Cardiac muscle cell (in vitro differentiated cells and primary cell): ENCODE measurements at places on chromosomes 3 and 15.

DNA sequence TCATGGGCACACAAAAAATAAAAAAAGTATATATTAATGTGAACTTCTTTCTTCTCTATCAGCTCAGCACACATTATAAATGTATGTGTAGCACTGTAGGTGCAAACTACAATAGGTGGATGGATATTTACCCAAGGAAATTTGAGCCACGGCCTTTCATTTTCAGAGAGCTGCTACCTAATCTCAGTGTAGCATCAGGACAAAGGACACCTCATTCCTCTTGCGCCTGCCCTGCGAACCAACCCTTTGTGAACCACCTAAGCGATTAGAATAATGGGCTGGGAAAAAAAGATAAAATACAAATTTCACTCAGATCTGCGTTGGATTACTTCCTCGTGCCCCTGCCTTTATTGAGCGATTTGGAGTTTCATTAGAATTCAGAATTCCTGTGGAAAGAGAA, 263.2 kb downstream of the NR2F2 start:
- no peaks in the 10 kb centered on the region for H3K27me3 ChIP-seq
- H3K4me1 ChIP-seq, result no peaks in the 10 kb centered on the region
- no peak overlapping the region for H3K27ac ChIP-seq
- no peaks in the 10 kb centered on the region for H3K36me3 ChIP-seq
- DNase-seq, result no peak
- H3K4me3 ChIP-seq, result no peak overlapping the region

DNA sequence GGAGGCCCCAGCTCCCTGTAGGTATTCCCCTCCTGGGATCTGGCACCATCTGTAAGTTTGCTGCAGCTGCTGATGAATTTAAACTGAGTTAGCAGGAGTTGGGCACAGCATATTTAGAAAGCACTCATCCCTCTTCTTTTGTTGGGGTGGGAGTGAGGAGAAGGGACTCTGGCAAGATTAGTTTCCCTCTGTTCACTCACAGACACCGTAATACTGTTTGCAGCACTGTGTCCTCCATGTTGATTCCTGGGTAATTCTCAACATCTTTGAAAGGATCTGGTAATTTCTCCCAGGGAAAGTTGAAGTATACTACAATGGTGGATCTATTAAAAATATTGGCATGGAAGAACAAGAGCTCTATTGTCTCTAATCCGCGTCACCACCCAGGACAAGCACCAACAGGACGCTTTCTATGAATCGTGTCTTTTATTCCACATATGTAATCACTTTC, 173.3 kb downstream of the RBMS3 start:
- H3K4me3 ChIP-seq, result no peak overlapping the region
- no peaks in the 10 kb centered on the region for H3K27me3 ChIP-seq
- no peak overlapping the region for H3K27ac ChIP-seq
- H3K4me1 ChIP-seq, result peaks cover 3% of the 10 kb centered on the region
- DNase-seq, result no peak

GRCh38 chr3:186166491-186167288, 57.8 kb upstream of the ETV5 start:
- no peaks in the 10 kb centered on the region for H3K4me1 ChIP-seq
- H3K27me3 ChIP-seq, result no peaks in the 10 kb centered on the region
- DNase-seq, result no peak
- no peaks in the 10 kb centered on the region for H3K36me3 ChIP-seq
- H3K4me3 ChIP-seq, result no peak overlapping the region

- no peaks in the 10 kb centered on the region for H3K4me1 ChIP-seq
- no peak overlapping the region for H3K27ac ChIP-seq
- DNase-seq, result no peak
- H3K4me3 ChIP-seq, result no peak overlapping the region
Observed at GRCh38 chr15:60572541-60573421, 93.8 kb upstream of the ICE2 start.

- no peaks in the 10 kb centered on the region for H3K36me3 ChIP-seq
- peak overlapping the region; percentile 86 for H3K4me3 ChIP-seq
- peak overlapping the region; percentile 99 for H3K27ac ChIP-seq
- no peak for DNase-seq
- H3K27me3 ChIP-seq, result no peaks in the 10 kb centered on the region
Observed at GRCh38 chr3:17743658-17743995, 1.2 kb upstream of the TBC1D5 start.

- H3K36me3 ChIP-seq, result no peaks in the 10 kb centered on the region
- H3K4me1 ChIP-seq, result no peaks in the 10 kb centered on the region
- no peaks in the 10 kb centered on the region for H3K27me3 ChIP-seq
- H3K27ac ChIP-seq, result no peak overlapping the region
Observed at GRCh38 chr15:46848704-46849103, 868.6 kb upstream of the SEMA6D start.

DNA sequence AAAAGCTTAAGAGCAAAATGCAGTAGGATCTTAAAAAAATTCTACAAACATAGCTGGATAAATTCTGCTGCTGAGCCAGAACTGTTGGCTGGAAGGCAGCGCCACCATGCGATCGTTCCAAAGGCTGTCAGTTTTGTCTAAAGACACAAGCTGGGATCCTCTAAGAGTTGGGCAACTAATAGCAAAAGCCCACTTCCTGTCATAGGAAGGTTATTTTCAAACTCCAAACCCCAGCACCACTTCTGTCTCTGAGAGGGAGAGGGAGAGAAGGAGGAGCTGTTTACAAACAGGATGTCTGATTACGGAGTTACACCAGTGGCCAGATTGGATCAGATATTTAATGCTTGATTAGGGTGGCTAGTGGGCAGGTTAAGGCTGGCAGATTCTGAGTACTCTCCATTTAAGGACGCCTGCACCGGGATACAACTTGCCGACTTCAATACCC, 44.0 kb downstream of the EIF4E3 start:
- no peak overlapping the region for H3K27ac ChIP-seq
- peak; percentile 89 for DNase-seq
- no peak overlapping the region for H3K4me3 ChIP-seq
- no peaks in the 10 kb centered on the region for H3K27me3 ChIP-seq
- peaks cover 9% of the 10 kb centered on the region for H3K4me1 ChIP-seq

- H3K27ac ChIP-seq, result no peak overlapping the region
- H3K36me3 ChIP-seq, result no peaks in the 10 kb centered on the region
- H3K27me3 ChIP-seq, result no peaks in the 10 kb centered on the region
- peaks cover 2% of the 10 kb centered on the region for H3K4me1 ChIP-seq
Observed at GRCh38 chr3:48125013-48125705, 63.1 kb downstream of the CDC25A start.

GRCh38 chr3:22353126-22353525, 602.1 kb upstream of the ZNF385D start:
- DNase-seq, result no peak
- H3K27me3 ChIP-seq, result no peaks in the 10 kb centered on the region
- H3K4me3 ChIP-seq, result no peak overlapping the region
- no peak overlapping the region for H3K27ac ChIP-seq

- no peaks in the 10 kb centered on the region for H3K36me3 ChIP-seq
- no peaks in the 10 kb centered on the region for H3K4me1 ChIP-seq
- no peak overlapping the region for H3K4me3 ChIP-seq
- peaks cover 49% of the 10 kb centered on the region for H3K27me3 ChIP-seq
- H3K27ac ChIP-seq, result no peak overlapping the region
Observed at GRCh38 chr3:13655061-13655913, 106.4 kb downstream of the FBLN2 start.

DNA sequence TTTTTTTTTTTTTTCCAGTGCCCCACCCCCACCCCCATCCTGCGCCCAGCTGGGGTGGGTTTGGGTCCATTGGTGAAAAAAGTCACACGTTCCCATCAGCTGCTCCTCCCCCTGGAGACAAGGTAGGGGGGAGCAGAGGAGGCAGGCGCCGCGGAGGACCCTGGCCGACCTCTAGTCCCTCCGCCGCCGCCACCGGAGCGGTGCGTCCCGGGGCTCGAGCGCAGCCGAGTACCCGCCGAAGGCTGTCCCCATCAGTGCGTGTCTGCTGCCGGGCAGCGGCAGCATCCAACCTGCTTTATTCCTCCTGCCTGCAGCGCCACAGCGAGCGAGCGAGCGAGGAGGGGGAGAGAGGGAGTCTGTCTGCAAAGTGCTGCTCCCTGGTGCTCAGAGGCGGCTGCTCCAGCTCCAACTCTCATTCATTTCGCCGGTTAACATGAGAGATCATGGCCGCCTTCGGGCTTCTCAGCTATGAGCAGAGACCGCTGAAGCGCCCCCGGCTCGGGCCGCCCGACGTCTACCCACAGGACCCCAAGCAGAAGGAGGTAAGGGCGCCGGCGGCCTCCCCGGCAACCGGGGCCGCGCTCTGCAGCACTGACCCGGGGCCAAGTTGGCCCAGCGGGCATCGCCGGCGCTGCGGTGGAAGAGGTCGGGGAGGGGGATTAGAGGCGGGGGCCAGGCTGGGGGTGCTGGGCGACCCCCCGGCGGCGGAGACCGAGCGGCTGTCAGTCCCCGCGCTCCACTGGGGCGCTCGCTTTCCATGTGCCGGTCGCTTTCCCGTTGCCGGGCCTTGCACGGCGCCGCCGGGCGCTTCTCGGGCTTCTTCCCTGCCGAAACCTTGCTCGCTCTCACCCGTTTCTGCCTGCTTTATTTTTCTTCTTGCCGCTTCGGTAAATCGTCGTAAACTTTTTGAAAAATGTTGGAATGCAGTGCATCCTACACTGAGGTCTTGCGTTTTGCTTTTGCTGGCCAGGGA, 1.3 kb downstream of the MED12L start:
- no peaks in the 10 kb centered on the region for H3K36me3 ChIP-seq
- H3K27me3 ChIP-seq, result no peaks in the 10 kb centered on the region
- H3K4me3 ChIP-seq, result peak overlapping the region; percentile 70
- peaks cover 12% of the 10 kb centered on the region for H3K4me1 ChIP-seq

- H3K4me3 ChIP-seq, result no peak overlapping the region
- no peaks in the 10 kb centered on the region for H3K27me3 ChIP-seq
- DNase-seq, result no peak
- no peaks in the 10 kb centered on the region for H3K36me3 ChIP-seq
- H3K27ac ChIP-seq, result no peak overlapping the region
Observed at GRCh38 chr3:55521738-55522421, 34.8 kb upstream of the WNT5A start.

- H3K4me1 ChIP-seq, result no peaks in the 10 kb centered on the region
- H3K36me3 ChIP-seq, result no peaks in the 10 kb centered on the region
- no peaks in the 10 kb centered on the region for H3K27me3 ChIP-seq
Observed at GRCh38 chr3:136239094-136239493, 11.0 kb upstream of the PCCB start.

- no peaks in the 10 kb centered on the region for H3K36me3 ChIP-seq
- peak overlapping the region; percentile 93 for H3K27ac ChIP-seq
- DNase-seq, result no peak
- H3K27me3 ChIP-seq, result no peaks in the 10 kb centered on the region
- no peak overlapping the region for H3K4me3 ChIP-seq
Observed at GRCh38 chr3:128679338-128679737, 28.7 kb upstream of the RPN1 start.

DNA sequence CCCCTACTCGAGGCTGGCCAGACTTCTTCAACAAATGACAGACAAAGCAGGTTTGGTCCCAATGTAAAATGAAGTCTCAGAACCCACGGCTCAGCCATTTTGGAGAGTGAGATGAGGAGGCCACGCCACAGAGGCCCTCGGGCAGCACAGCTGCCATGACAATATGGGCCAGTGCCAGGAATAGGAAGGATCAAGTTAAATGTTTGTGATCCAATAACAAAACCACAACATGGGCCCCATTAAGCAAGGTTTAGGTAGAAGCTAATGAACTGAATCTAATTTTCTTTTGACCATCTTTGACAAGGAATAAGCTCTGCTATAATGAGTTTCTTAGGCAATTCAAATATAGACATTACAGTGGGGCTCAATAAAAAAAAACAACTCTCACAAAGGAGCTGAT, 52.6 kb downstream of the RFTN1 start:
- no peaks in the 10 kb centered on the region for H3K36me3 ChIP-seq
- no peak overlapping the region for H3K27ac ChIP-seq
- peaks cover 14% of the 10 kb centered on the region for H3K4me1 ChIP-seq

GRCh38 chr3:79497447-79498111, 270.2 kb downstream of the ROBO1 start:
- no peaks in the 10 kb centered on the region for H3K27me3 ChIP-seq
- peak; percentile 23 for DNase-seq
- H3K36me3 ChIP-seq, result no peaks in the 10 kb centered on the region
- H3K4me3 ChIP-seq, result no peak overlapping the region

- no peak for DNase-seq
- H3K4me3 ChIP-seq, result no peak overlapping the region
- no peaks in the 10 kb centered on the region for H3K36me3 ChIP-seq
- H3K27ac ChIP-seq, result no peak overlapping the region
- H3K27me3 ChIP-seq, result no peaks in the 10 kb centered on the region
- no peaks in the 10 kb centered on the region for H3K4me1 ChIP-seq
Observed at GRCh38 chr3:177881351-177881750, 654.9 kb upstream of the KCNMB2 start.

GRCh38 chr3:194346621-194347020, 4.5 kb downstream of the CPN2 start:
- no peaks in the 10 kb centered on the region for H3K36me3 ChIP-seq
- no peak for DNase-seq
- H3K4me1 ChIP-seq, result peaks cover 6% of the 10 kb centered on the region
- no peak overlapping the region for H3K27ac ChIP-seq
- peaks cover 13% of the 10 kb centered on the region for H3K27me3 ChIP-seq

DNA sequence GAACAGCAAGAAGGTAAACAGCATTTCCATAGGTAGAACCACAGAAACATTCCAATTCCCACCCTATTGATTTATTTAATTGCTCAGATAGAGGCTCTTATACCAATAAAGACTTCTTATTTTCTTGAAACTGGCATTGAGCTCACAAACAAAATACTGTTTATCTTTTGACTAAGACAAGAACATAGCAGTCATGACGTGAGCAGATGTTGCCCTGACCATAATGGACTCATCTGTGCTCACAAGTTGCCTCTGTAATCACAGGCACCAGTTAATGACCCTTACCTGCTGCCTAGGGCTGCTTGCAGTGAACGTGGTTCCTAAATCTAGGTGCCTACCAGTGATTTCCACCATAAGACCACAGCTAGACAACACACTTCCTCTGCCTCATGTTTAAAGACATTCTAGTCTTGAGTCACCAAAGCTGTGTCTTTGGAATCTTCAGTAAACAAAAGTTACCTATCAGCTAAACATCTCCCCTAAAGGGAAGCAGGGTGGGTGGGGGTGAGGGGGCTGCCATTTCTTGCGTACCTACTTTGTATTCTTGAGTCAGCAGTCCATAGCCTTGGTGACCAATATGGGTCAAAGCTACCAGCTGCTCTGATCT, 2.1 kb downstream of the FYCO1 start:
- no peaks in the 10 kb centered on the region for H3K36me3 ChIP-seq
- no peak overlapping the region for H3K27ac ChIP-seq
- H3K4me1 ChIP-seq, result peaks cover 62% of the 10 kb centered on the region
- no peaks in the 10 kb centered on the region for H3K27me3 ChIP-seq
- DNase-seq, result no peak
- H3K4me3 ChIP-seq, result no peak overlapping the region

GRCh38 chr3:184776916-184777315, 35.0 kb upstream of the VPS8 start:
- H3K4me3 ChIP-seq, result no peak overlapping the region
- DNase-seq, result no peak
- peaks cover 23% of the 10 kb centered on the region for H3K4me1 ChIP-seq
- no peak overlapping the region for H3K27ac ChIP-seq
